ENCODE measurements at places on chromosomes 11 and 22.
A peak's percentile ranks its signal among the peaks of the same experiment; 100 is the strongest.

- DNase-seq, result no peak
Observed at GRCh38 chr11:133718238-133718637, 127.1 kb downstream of the SPATA19 start.

- no peak for DNase-seq
Observed at GRCh38 chr22:36860821-36861659, at the start of gene NCF4. TSS of gene NCF4 (plus strand) at chr22:36861006. CDS start at chr22:36861172, 166 bp downstream.

- peak; percentile 53 for DNase-seq
Observed at GRCh38 chr22:40116496-40117200, 61.1 kb upstream of the TNRC6B start.

- DNase-seq, result no peak
Observed at GRCh38 chr11:110779108-110779507, 66.9 kb upstream of the ARHGAP20 start.

- DNase-seq, result no peak
Observed at GRCh38 chr11:11169715-11170351, 183.2 kb downstream of the CSNK2A3 start.

GRCh38 chr11:12485328-12485727 is 108.0 kb downstream of the PARVA start:
- no peak for DNase-seq

GRCh38 chr11:1237128-1237580 is 14.3 kb downstream of the MUC5B start:
- no peak for DNase-seq

DNA sequence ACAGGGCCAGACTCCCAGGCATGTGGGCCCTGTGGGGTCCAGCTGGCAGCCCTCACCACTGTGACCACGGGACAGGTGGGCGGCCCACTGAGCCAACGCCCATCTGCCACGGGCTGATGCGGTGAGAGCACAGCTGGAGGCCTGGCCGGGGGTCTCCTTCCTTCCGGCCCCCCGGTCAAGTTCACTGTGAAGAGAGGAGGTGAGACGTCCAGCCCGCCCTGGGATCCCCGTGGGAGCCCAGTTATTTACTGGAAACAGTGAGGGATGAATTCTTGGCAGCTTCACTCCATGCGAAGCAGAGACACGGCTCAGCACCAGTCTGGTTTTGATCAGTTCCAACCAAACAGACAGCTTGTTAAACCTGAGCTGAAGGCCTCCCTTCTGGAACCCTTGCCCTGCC is 38.7 kb downstream of the WNT11 start:
- DNase-seq, result no peak
